ENCODE measurements at places on chromosomes 6 and 20.

- H3K27me3 ChIP-seq = no peaks in the 10 kb centered on the region
- no peaks in the 10 kb centered on the region for H3K36me3 ChIP-seq
- no peaks in the 10 kb centered on the region for H3K4me1 ChIP-seq
These were observed 628.0 kb downstream of the KIF16B start for GRCh38 chr20:15945289-15945688.

- no peak for DNase-seq
- H3K27me3 ChIP-seq = peaks cover 59% of the 10 kb centered on the region
- H3K4me3 ChIP-seq = no peak overlapping the region
- H3K27ac ChIP-seq = no peak overlapping the region
- peaks cover 7% of the 10 kb centered on the region for H3K4me1 ChIP-seq
These were observed 12.2 kb downstream of the PRDM13 start for GRCh38 chr6:99618649-99619408.

DNA sequence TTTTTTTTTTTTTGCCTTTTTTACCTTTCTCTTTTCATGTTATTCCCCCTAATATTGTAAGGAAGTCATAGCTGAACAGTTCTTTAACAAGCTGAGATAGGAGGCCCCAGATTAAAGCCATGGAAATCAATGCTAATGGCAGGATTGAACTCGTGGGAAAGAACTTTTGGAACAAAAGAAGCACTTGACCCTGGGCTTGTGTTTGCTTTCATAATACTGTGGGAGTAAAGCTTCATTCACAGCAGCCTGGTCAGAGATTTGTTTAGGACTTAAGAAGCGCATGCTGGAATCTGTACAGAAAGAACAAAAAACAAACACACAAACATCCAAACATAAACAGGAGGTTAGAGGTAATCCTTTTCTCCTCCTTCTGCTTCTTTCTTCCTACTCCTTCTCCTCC lies 5.1 kb downstream of the HEY2 start:
- H3K27me3 ChIP-seq = no peaks in the 10 kb centered on the region
- no peak for DNase-seq
- no peak overlapping the region for H3K4me3 ChIP-seq
- H3K4me1 ChIP-seq = peaks cover 20% of the 10 kb centered on the region

GRCh38 chr6:16337295-16337975 lies 99.0 kb downstream of the GMPR start:
- peak; percentile 80 for DNase-seq
- no peaks in the 10 kb centered on the region for H3K36me3 ChIP-seq
- no peak overlapping the region for H3K4me3 ChIP-seq
- no peak overlapping the region for H3K27ac ChIP-seq

DNA sequence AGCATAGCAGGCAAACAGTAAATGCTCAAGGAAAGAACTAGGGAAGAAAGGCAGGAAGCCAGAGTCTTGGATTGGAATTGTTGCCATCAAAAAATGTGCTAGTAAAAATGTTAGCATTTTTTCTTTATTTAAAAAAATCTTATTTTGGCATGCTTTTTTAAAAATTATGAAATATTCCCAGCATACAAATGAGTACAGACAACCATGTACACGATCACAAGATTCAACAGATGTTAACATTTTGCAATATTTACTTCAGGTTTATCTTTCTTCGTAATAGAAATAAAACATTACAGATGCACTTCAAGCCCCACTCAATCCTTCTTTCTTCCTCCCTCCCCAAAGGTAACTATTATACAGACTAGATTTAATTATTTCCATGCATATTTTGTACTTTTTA lies 27.4 kb upstream of the NOP56 start:
- H3K36me3 ChIP-seq = no peaks in the 10 kb centered on the region
- H3K4me3 ChIP-seq = no peak overlapping the region
- H3K4me1 ChIP-seq = no peaks in the 10 kb centered on the region

All from pancreas (tissue), 10 donors.